ENCODE measurements at places on chromosomes 11 and 22.

- DNase-seq = no peak
These were observed 3.1 kb upstream of the ADORA2A start for GRCh38 chr22:24424001-24424900.

DNA sequence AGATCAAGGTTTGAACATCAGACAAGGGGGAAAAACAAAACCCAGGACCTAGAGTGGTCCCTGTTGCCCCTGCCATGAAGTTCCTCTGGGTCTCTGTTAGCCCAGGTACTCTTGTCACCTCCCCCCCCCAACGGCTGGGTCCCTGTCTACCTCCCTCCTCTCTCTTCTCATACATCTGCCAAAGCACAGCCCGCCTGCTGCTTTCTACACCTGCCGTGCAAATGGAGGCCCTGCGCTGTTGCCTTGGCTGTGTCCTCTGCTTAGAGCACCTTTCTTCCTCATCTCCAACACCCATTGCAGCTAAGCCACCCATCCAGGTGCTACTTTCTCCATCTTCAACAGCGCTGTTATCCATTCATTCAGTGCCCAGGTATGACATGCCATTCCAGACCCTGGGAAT lies 99.2 kb downstream of the TP53I11 start:
- DNase-seq = no peak

- DNase-seq = no peak
These were observed 7.4 kb upstream of the INCENP start for GRCh38 chr11:62116451-62116850.

DNA sequence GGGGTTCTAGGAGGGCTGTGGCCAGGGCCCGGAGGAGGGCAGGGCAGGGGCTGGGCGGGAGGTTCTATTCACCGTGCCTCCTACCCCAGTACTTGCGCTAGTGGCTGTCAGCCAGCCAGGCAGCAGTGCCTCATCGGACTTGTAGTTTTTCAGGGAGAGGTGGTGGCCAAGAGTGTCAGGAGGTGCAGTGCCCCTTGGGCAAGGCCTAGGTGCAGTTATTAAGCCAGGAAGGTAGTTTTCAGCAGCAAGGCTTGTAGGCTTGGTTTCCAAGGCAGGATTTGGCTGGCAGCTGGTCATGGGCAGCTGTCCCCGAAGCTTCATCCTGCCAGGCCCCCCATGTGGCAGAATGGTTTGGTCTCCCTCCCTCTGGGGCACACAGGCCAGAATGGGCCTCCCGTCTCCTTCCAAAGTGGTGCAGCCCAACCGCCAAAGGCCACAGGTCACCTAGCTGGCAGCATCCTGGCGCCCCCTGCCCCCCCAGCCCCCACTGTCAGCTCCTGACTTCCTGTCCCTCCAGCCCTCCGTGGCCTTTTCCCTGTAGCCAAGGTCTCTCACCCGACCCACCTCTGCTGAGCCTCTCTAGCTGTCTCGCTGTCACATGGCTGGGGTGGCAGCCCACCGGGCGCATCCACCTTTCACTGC lies 8.5 kb downstream of the CCDC88B start:
- DNase-seq = no peak

DNA sequence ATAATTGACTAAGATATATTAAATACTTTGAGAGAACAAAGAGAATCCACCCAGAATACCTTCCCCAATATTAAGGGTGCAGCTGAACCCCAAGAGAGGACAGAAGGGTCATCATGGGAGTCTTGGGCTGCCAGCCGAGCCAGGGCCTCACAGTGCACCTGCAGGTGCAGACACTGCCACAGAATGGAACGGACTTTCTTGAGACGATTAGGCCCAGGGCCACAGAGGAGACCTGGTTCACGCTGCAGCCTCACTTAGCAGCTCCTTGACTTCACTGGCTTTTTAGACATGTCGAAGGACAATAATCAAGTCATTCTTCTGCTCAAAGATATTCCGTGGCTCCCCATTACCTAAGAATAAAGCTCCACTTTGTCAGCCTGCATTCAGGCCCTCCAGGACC lies 100.6 kb downstream of the PHF21B start:
- DNase-seq = no peak

DNA sequence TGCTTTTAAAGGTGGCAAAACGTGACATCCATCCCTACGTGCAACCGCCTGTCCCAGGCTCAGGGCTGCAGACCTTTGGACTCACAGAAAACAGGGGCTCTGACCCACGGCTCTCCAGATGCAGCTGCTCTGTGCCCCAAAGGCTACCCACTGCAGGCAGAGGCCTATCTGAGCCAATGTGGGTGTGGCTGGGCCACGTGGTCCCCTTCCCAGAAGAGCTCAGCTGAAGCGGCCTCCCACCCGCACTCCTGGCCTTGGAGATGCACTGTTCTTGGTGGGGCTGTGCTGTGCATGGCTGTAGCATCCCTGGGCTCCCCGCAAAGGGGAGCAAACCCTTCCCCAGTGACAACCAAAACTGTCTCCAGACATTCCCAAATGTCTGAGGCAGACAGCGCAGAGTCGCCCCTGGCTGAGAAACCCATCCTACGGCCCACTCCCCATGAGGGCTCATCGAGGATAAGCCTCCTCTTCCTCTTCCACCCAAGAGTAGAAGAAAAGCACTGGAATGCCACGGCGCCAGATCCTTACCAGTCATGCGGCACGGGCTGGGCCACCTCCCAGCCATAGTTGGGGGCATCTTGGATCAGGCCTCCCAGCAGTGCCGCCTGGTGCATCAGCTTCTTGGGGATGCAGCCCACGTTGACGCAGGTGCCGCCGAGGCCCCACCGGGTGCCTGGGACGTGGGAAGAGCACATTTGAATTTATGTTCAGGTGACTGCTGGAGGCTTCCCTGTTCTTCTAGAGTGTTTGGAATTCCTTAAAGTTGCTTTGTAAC lies 23.1 kb upstream of the COMT start:
- DNase-seq = no peak

DNA sequence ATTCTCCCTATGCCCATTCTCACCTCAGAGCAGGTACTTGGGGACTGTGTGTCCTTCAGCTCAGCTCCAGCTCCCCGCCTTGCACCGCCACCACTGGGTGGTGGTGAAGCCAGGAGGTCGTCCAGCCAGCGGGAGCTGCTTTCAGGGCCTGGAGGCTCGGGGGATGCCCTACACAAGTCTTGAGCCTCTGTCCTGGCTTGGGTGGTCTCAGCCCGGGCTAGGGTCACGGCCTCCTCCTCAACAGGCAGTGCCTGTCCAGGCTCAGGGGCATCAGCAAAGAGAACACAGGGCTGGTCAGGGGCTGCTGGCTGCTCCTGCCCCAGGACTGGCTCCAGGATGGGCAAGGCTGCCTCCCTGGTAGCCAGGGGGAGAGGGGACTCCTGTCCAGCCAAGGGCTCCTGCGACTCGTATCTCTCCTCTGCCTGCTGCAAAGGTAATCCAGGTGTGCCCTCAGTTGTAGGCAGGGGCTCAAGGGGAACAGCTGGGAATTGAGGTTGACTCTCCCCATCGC lies 12.2 kb downstream of the TNKS1BP1 start:
- DNase-seq = no peak

GRCh38 chr11:78299000-78299710 lies 110.4 kb downstream of the USP35 start:
- no peak for DNase-seq

DNA sequence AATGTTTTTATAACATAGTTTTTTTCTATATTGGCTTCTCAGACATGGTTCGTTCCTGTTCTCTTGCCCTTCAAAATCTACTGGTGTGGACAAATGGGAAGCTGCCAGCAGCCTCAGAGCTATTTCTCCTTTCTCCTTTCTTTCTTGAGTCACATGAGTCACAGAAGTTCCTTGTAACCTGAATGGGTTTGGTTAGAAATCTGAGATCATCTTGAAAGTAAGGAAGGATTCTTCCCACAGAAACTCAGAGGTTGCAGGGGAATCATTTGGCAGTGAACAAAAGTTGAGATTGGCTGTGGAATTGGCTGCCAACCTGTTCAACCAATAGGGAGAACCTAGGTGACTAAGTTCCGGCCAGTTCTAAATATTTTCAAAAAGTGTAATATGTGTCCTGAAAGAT lies 12.5 kb downstream of the PLET1 start:
- DNase-seq = no peak

GRCh38 chr11:134468081-134468668 lies 56.1 kb upstream of the B3GAT1 start:
- no peak for DNase-seq

DNA sequence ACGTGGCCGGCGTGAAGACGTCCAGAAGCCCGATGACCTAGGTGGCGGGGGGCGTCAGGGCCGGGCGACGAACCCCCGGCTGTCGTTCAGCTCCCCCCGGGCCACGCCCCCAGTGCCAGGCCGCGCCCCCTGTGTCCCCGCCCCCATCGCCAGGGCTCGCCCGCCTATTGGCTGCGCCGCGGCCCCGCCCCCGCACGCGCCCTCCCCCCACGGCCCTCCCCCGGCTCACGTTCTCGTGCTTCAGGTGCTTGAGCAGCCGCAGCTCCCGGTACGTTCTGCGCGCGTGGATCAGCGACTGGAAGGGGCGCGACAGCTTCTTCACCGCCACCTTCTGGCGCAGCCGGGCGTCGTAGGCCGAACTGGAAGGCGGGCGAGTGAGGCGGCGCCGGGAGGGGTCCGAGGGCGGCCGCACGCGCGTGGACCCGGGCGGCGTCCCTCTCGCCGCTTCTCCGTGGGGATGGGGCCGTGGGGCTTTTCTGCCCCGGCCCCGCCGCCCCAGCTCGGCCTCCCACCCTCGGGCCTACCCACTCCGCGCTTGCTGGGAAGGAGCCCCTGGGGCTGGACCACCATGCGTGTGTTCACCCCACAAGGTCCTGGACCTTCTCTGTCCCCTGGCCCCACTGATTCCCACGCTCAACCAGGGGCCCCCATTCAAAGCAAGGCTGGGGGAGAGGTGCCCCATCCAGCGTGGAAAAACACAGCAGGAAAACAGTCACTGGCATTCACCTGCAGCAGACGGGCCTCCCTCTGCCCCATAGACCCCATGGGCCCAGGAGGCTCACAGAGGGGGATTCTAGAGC lies 2.4 kb downstream of the MAPK11 start:
- DNase-seq = no peak

- DNase-seq = peak; percentile 40
These were observed at the start of gene CAPN5 for GRCh38 chr11:77066229-77067042. CAPN5 (plus strand) TSS chr11:77066971; CDS start chr11:77084887, 17,916 bp downstream.

DNA sequence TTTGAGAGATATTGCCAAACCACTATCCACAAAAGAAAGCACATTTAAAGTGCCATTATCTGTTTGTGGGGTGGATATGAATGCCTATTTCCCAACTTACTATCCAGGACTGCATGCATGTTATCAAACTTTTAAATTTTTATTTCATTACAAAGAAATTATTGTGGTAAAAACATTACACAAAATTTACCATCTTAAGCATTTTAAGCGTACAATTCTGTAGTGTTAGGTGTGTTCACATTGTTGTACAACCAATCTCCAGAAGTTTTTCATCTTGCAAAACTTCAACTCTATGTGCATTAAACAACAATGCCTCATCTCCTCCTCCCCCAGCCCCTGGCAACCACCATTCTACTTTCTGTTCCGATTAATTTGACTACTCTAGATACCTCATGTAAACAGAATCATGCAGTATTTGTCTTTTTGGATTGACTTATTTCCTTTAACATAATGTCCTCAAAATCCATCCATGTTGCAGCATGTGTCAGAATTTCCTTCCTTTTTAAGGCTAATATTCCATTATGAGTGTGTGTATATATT lies 17.6 kb upstream of the CD44 start:
- no peak for DNase-seq

DNA sequence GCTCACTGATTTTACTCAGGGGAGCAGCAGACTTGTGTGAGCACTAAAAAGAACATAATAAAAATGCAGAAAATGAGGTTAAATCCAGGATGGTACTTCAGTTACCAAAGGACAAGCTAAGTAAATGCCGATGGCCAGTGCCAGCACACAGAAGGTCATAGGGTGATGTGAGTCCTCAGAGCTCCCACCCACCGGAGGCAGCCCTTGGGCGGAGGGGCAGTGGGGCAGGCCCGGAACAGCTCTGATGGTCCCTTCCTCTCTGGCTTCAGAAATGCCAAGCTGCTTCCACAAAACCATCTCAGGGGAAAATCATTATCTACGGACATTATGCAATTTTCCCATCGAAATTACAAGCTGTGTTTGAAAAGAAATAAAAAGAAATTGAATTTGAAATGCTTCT lies 124.5 kb downstream of the RRAS2 start:
- DNase-seq = no peak

- no peak for DNase-seq
These were observed 308.9 kb downstream of the NXPE2 start for GRCh38 chr11:114987186-114987760.

- DNase-seq = no peak
These were observed 1.9 kb downstream of the MMP7 start for GRCh38 chr11:102528618-102529017.

Data from NCI-H748 treated with DMSO at 0.1 percent for 48 hours (cell line).